Stimulated activated CD4-positive, alpha-beta T cell treated with anti-CD3 and anti-CD28 coated beads, Interleukin-4, amount 100 ng/mL, for 48 hours (primary cell): ENCODE measurements at places on chromosomes 1 and 21.

DNA sequence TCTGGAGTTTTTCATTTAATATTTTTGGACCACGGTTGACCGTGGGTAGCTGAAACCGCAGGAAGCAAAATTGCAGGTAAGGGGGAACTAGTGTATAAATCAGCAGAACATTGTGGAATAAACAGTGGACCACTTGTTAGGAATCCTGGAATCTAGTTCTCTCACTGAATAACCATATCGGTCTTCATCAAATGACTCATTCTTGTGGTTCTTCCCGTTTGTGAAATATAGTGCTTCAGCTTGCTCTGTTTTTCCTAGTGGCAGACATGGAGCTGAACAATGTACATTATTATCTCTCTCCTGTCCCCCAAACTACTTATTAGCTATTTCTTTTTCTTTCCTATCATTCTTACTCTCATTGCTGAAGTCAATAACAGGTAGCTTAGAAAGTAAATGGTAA, 61.9 kb downstream of the HSPA13 start:
- no peak for DNase-seq

GRCh38 chr1:153538315-153538821, 2.4 kb downstream of the S100A5 start:
- no peak for DNase-seq

- DNase-seq = no peak
These were observed 15.4 kb downstream of the RIMS3 start for GRCh38 chr1:40650075-40650474.

DNA sequence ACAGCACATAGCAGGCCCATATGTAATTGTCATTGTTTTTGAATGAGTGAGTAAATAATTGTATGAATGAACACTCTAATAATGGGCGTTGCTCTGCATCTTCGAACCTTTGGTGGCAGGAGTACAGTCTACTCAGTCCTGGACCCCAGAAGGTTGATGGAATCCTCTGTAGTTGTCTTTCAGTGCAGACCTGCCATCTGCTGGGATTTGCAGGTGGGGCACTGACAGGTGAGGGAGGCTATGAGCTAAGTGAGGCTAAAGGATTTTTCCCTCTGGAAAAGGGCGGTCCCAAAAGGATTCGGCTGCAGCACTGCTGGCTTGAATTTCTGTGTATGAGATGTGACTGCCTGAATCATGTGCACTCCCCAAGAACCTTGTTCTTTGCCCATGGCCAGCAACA, 53.4 kb downstream of the PLXNA2 start:
- no peak for DNase-seq

DNA sequence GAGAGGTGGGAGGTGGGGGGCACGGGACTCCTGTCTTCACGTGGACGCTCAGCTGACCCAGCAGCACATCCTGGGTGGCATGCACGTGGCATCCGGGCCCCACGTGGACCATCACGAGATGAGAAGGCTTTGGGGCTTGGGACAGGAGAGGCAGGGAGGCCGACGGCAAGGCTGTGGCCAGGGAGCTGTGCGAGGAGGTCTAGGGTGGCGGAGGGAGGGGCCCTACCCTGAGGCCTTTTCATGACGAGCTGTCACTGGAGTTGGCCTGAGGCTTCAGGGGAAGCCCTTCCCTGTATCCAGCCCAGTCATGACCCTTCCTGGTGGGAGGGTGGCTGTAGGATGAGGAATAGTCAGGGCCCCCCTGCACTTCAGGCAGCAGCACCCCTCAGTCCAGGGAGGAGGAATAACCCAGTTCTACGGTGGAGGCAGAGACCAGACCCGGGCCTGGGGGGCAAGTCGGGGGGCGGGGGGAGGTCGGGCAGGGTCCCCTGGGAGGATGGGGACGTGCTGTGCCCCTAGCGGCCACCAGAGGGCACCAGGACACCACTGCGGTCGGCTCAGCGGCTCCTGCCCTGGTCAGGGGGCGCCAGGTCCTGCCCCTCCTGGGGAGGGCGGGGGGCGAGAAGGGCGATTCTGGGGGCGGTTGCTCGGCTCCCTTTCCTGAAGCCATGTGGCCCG, 2.0 kb upstream of the PERM1 start:
- DNase-seq = peak; percentile 55

DNA sequence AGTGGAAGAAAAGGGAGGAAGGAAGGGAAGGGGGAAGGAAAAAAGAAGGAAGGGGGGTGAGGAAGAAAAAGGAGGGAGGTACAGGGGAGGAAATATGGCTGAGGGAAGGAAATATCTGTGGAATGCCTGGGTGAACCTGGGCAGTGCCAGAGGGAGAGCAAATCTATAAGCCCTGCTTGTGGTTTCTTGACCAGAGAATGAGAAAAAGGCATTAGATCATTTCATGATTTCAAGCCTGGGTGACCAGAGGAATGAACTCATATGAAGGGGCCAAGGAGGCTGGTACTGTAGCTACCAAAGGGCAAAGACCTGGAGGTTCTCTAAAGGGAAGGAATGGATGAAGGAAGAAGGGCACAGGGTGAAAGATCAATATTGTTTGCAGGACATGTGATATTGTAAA, 31.4 kb downstream of the GNG12 start:
- no peak for DNase-seq

GRCh38 chr1:180425952-180426351, 76.4 kb downstream of the ACBD6 start:
- DNase-seq = no peak

DNA sequence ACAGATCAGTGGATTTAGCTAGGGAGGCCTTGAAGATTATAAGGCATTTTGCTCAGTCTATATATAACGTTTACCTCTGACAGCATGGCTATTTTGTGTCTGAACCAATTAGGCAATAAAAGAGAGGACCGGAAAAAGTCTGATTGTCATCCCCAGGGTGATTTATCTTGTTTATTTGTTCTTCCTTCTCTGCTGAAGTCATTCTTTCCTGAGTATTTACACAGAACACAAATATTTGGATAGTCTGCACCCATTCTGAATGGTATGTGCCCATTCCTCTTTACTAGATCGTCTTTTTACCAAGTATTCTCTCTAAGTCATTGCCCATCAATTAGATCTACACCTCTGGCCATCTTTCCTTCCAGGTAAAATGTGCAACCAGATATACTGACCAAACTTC, 1602.9 kb downstream of the KCNT2 start:
- DNase-seq = no peak

GRCh38 chr1:244029124-244029523, 22.0 kb upstream of the ZBTB18 start:
- no peak for DNase-seq

GRCh38 chr1:240701412-240701811, 89.5 kb upstream of the GREM2 start:
- no peak for DNase-seq

DNA sequence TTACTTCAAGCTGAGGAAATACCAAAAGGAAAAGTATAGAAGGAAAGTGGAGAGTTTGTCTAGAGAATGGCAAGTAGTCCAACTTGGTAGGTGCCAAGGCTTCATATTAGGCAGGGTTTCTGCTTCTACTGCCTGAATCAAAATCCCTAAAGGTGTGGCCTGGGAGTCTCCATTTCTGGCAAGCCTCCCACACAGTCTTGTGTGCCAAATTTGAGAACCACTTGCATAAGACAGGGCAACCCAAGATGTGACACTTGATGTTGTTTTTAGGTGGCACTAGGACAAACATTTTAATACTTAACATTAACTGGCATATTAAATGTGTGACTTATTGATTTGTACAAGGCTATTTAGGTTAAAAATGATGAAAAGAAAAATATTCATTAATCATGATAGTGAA, 60.1 kb downstream of the ATG4C start:
- no peak for DNase-seq

GRCh38 chr1:75812065-75812464, 15.4 kb downstream of the MSH4 start:
- no peak for DNase-seq

GRCh38 chr1:19310061-19310460, 1.9 kb downstream of the AKR7A2 start:
- no peak for DNase-seq

- DNase-seq = peak; percentile 10
These were observed 40.9 kb downstream of the STX6 start for GRCh38 chr1:180981596-180982387.

DNA sequence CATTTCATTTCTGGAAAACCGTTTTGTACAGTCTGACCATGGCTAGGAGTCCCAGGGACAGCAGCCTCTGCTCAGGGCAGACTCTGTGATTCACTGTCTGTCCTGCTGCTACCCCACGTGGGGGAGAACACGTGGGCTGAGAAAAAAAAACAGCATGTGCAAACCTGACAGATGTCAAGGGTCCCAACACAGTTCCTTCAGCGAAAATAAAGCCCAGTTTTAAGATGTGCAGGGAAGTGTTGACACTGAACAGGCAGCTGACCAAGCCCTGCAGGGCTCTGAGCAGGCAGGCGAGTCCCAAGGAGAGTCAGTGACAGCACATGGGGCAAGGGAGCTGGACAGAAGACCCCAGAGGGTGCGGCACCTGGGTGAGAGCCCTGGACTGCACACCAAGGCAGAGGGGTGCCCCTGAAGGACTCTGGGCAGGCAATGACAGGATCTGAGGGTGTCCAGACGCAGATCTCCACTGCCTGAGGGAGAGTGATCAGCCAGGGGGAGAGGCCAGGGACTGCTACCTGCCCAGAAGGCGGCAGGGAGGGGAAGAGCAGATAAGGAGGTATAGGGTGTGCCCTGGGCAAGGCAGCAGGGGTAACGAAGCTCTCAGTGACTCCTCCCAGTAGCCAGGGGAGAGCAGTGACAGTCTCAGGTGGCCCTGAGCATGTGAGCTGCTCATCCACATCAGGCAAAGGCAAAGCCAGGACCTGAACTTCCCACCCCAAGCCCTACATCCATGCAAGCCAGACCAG, 5.1 kb upstream of the SPATC1L start:
- no peak for DNase-seq

- DNase-seq = no peak
These were observed 199.9 kb upstream of the FMN2 start for GRCh38 chr1:239891621-239892358.

DNA sequence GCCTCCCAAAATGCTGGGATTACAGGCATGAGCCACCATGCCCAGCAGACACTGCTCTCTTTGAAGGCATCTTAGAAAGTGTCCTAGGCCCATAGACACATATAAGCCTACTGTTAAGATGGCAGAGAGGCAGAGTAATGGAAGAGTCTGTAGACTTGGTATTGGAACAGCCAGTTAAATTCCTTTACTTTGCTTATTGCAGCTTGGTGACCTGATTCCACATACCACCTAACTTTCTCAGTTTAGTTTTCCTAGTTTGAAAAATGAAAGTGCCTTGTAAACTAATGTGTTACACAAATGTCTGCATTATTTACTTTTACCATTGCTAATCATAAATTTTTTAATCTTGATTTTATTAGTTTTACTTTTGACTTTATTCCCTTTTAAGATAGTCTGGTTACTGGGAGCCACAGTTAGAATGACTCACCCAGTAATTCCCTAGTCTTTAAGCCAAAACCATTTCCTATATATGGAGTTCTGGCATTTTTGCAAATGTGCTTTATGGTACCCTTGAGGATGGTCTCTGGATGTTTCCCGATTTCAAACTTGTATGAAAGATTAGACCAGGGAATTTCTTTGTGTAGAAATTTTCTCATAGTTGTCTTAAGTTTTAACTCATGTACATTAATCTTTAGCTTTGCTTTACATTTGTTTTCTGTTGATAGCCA, 6.4 kb downstream of the SMAP2 start:
- no peak for DNase-seq
